ENCODE measurements at places on chromosomes 2 and 18.

GRCh38 chr2:172996387-172996961 lies 79.2 kb upstream of the MAP3K20 start:
- no peak for DNase-seq

DNA sequence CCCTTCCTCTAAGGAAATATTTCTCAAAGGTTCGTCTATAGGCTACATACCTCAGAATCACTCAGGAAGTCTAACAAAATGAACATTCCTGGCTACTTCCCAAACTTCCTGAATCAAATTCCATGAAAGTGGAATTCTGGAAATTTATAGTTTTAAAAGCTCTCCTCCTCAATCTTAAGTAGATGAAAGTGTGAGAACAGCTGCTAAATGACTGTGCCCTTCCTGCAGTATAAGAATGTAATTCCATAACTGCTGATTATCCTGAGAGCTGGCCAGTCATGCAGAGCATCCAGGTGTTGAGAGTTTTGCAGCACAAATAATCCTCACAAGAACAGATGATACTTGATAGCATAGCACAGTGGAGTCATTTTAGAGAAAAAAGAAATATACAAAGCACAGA lies 265.0 kb downstream of the KCNJ3 start:
- DNase-seq = no peak

- peak; percentile 32 for DNase-seq
Measured at GRCh38 chr2:20223407-20224163, 1.3 kb downstream of the SDC1 start.

DNA sequence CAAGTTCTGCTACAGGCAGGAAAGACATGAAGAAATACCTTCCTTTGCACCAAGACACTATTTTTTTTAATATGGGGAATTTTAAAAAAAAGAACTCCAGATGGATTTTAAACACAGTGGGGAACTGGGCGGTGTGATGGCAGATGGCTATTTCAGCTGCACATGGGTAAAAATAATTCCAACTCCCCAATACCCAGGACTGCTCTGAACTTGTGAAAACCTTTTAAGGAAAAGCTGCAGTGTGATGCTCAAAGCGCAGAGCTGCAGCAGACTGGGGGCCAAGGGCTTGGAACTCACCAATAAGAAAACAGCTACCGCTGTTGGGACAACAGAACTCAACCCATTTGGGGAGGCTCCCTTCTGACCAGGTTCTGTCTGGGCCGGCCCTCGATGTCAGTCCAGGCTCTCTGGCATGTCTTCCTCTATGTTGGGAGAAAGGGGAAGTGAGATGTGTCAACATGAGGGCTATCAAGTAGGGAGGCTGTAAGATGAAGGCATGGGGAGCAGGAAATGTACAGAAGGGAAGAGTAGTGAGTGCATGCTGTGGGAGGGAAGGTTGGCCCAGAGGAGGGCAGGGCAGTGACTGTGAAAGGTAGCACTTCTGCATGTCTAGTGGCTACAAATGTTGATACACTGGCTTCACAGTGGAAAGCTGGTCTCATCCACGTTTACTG lies 64.0 kb upstream of the SLC14A2 start:
- no peak for DNase-seq

GRCh38 chr18:70037431-70038061 lies 89.9 kb upstream of the CD226 start:
- no peak for DNase-seq

GRCh38 chr2:94871226-94872087 lies at the start of gene TEKT4:
Gene TEKT4, plus strand, starts transcription at chr2:94871430. Its CDS starts 150 bp downstream, at chr2:94871580.
- DNase-seq = peak; percentile 89

DNA sequence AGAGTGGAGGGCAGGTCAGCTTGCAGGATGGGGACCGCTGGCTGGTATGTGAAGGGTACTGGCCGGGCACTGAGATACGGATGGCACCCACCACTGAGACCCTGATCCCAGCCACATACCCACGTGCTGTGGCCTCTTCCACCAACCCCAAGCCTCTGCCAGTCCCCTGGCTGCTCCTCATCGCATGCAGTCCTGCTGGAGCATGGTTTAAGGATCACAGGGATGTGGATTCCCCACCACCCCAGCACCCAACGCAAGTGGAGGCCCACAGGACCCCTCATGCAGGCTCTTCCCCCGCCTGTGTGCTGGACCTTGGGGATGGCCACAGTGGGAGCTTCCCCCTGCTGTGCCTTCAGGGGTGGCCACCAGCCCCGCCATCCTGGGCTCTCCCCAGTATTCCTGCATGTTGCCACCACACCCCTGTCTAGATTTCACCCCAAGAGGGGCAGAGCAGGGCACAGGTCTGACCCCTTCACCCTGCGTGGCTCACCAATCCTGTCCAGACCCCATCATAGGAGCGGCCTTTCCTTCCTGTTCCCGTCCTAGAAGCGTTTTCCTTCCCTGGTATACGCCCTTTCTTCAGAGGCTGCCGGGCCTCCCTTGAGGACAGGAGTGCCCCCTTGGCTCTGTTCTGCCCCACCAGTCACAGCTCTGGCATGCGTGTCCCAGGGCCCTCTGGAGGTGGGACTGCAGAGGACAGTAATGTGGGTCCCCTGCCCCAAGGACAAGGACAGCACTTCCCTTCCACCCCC lies 18.3 kb downstream of the MLPH start:
- no peak for DNase-seq

GRCh38 chr2:111053825-111054515 lies 66.7 kb upstream of the BCL2L11 start:
- no peak for DNase-seq

- DNase-seq = no peak
Measured at GRCh38 chr18:9808295-9809241, 77.2 kb upstream of the TXNDC2 start.

- DNase-seq = no peak
Measured at GRCh38 chr2:62200291-62200841, 4.5 kb downstream of the B3GNT2 start.

- DNase-seq = no peak
Measured at GRCh38 chr2:27493948-27494283, 1.1 kb downstream of the FNDC4 start.

DNA sequence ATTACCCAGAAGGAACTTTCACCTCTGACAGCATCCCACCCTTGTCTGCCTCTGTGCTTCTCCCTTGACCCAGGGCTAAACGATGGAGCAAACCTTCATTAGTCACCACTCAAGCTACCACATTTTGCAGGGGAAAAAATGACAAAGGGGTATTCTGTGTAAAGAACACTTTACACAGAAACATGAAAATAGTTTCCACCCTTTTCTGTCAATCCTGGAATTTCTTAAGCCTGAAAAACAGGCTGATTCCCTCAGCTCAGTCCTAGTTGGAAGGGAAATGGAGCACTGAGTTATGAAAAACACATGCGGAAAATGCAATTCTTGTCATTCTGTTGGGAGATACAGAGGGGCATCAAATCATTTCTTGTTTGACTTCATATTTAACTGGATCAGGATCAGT lies 175.0 kb upstream of the HNRNPA3 start:
- no peak for DNase-seq

GRCh38 chr18:73384246-73384645 lies 516.5 kb upstream of the NETO1 start:
- DNase-seq = no peak

DNA sequence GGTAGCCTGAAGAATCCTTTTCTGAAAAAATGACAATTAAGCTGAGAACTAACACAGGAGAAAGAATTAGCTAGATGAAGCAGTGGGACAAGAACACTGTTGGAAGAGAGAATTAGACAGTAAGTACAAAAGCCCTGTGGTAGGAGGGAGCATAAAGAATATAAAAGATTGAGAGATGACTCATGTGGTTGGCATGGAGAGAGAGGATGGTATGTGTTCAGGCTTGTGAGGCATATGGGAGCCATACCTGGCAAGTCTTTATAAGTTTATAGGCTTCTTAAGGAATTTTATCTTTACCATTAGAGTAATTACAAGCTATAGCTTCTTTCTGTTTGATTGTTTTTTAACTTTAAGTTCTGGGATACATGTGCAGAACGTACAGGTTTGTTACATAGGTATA lies 325.0 kb downstream of the ARL6IP6 start:
- no peak for DNase-seq

All from NCI-H526 (cell line).